GM10248 (cell line): ENCODE measurements at places on chromosomes 11 and 22.

DNA sequence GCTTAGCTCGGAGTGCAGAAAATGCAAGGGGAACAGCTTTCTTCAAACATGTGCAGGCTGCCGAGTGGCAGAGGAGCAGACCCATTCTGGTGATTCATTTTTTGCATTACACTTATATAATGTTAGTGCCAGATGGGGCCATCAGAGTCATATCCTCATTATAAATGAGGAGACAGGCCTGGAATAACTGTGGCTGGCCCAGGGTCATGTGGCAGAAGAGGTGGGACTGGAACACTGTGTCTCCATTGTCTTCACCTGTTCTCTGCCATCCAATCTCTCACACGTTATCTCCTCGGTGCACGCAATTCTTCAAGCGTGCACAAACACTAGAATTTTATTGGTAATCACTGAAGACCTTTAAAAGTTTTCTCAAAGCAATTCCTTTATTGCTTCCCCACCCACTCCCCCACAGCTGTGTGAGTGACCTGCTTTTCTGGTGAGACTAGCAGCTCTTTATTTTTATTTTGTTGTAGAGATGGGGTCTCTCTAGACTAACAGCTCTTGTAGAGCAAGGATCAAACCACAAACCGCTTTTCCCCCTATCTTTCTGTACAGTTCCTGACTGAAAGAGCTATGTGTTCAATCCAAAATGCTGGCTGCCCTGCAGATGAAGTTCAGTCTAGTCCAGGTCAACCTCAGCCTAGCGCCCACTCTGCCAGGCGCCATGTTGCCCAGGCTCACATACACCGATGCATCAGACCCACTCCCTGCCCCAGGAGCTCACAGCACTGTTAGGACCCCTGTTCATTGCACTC is 75.3 kb downstream of the ST3GAL4 start:
- no peak for DNase-seq

- DNase-seq, result no peak
Measured at GRCh38 chr11:71329165-71329510, 76.8 kb upstream of the SHANK2 start.

DNA sequence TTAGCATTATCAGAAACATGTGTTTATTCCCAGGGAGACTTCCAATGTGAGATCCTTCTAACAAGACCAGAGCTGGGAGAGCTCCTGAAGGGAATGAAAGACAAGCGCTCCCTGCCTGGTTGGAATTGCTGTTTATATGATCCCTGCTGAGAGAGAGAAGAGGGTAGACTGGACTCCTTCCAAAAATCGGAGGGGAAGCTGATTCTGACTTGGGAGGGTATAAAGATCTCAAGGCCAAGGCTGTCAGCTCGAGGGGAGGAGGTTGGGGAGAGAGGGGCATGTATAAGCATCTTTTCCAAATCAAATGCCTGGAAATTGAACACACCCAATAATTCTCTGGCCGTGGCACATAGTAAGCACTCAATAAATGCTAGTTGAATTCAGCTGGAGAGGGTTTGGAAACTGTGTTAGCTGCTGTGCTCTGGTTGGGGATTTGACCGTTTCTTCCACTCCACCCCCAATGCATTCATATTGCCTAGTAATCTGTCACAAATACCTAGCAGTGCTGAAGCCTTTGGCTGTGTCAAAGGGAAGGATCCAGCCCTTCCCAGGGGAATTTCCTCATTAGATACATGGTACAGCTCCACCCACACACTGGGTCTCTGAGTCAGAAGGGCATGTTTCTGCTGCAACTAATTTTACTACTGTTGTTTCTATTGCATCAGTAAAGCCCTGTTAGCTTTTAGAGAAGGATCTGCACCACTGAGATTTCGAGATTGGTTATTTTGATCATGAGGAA is 61.5 kb downstream of the CACNG2 start:
- no peak for DNase-seq

GRCh38 chr11:120985718-120986569 is 38.0 kb upstream of the TBCEL start:
- DNase-seq, result peak; percentile 30

GRCh38 chr11:2812371-2812991 is 73.1 kb downstream of the CDKN1C start:
- DNase-seq, result no peak

- DNase-seq, result peak; percentile 76
Measured at GRCh38 chr22:41285441-41285819, 557 bp downstream of the RANGAP1 start.

DNA sequence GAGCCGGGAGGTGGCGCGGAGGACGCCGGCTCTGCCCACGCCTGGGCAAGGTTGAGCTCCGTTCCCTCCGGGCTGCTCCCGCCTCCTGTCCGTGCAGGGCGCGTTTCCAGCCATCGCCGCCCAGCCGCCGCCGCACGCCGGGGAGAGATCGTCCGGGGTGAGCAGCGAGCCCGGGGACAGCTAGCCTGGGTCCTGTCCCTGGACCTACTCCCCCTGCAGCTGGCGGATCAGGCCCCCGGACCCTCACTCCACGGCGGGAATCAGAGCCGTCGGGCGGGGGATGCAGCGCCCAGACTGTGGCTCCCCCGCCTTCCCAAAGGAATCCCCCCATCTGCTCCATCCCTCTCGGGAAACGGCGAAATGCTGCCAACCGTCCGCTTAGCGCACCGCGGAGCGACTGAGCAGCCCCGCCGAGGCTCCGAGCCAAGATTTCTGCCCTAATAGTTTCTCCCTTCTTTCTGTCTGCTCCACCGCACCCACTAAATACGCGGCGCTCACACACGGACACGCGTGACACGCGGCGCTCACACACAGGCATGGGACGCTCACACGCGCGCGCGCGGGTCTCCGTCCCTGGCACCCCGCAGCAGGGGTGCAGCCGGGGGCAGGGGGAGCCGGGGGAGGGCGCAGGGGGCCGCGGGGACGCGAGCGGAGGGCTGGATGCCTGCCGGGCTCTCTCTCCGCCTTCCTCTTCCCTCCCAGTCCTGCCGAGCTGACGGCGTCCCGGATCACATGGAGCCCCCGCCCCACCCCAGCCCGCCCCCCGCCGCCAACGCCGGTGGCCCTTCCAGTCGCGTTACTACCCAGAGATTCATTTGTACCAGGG is at the start of gene KCNJ5:
KCNJ5 (plus strand) TSS at position 814 of the 826 bp plus-strand sequence. CDS start 19,918 bp downstream, outside the sequence.
- DNase-seq, result no peak

DNA sequence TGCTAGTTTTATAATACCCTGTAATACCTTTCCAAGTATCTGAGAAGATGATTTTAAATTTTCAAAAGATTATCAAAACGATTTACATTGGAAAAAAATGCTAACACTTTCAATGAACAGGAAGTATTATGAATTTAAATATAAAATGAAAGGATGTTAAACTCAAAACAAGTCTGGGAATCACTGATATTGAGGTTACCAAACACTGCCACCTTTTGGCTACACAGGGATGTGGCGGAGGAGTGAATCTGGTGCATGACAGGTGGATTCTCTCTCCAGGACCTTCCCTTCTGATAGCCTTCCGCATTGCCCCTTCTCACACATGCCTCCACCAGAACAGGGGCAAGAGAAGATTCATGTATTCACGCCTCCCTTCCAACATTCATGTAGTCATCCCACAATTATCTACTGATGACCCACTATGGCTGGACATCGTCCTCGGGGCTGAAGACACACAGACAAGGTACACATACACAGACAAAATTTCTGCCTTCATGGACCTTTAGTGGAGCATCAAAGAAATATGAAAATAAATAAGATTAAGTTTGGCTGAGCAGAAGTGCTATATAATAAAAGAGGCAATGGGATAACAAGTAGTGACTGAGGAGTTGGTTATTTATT is 34.7 kb downstream of the ATG16L2 start:
- no peak for DNase-seq

DNA sequence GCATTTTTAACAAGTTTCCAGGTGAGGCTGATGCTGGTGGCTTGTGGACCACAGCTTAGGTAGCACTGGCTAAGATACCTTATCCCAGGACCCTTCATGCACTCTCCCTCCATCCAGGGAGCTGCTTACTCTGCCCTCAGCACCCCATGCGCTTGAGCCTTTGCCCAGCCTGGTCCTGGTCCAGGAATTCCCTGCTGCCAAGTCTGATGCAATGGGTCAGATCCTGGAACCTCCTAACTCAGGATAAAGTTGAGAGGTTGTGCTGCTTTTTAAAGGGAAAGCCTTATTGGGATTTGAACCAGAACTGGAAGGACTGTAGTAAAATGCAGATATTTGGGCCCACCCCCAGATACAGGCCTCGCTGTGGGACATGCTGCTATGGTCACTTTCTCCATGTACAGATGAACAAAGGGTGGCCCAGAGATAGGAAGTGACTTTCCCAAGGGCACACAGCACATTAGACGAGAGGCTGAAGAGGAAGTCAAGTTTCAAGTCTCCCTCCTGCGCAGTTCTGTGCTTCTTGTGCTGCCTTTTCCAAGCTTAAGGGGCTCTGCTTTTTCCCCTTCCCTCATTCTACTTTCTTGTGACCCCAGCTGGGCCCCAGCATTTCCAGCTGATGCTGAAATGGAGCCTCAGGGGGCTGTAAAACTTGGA is 824 bp upstream of the LGALS12 start:
- DNase-seq, result no peak

DNA sequence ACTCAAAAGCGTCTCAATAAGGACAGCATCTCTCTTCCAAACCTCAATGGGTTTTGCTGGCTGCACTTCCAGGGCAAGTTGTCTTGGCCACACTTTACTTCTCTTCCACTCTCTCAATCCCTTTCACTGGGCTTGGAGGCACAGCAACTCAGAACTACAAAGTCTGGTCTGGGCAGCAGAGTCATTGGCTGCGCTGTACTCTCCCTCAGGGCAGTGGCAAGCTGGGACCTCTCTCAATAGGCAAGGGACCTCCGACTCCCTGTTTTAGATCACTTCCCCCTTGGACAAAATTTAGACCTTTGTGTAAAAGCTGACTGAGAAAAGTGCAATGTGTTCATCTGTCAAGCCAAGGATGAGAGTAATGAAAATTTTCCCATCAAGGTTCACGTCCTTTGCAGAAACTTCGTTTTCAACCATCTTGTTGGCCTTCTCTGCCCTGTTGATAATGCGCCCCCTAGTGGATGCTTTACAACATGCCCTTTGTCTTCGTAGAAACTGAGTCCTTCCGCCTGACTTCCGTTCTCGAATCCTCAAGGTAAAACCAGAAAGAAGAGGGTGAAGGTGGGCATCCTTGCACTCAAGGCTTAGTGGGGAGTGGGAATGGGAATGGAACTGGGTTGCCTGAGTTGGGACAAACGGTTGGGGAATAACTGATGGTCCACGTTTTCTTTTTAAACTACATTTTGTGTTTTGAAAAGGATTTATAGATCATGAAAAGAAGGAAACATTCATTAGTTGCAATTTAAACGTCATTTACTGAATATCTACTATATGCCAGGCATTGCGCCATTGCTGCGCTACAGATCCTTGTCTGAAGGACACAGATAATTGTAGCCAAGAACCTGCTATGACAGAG is 99.1 kb downstream of the CD44 start:
- DNase-seq, result peak; percentile 34

DNA sequence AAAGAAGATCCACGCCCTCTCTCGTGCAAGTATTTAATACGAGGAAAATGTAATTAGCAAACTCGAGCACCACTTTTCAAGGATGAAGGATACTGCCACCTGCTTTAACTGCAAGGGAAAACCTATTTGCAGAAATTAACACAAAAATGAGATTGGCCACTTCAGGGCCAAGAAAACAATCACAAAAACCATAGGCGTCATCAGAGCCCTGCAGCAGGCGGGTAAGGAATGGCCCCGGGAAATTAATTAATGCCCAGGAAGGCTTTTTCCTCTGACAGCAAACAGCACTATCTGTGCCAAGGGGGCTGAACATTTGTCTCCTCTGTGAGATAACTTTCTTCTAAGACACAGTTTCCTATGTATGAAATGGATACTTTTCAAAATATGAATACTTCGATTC is 255.7 kb downstream of the CTTN start:
- no peak for DNase-seq

GRCh38 chr22:37069319-37069718 is 17.8 kb downstream of the KCTD17 start:
- no peak for DNase-seq

- no peak for DNase-seq
Measured at GRCh38 chr11:8098361-8098760, 17.4 kb downstream of the TUB start.

- DNase-seq, result no peak
Measured at GRCh38 chr11:43245466-43245865, 66.3 kb upstream of the API5 start.

- DNase-seq, result no peak
Measured at GRCh38 chr11:21401496-21401895, 732.1 kb downstream of the NELL1 start.

DNA sequence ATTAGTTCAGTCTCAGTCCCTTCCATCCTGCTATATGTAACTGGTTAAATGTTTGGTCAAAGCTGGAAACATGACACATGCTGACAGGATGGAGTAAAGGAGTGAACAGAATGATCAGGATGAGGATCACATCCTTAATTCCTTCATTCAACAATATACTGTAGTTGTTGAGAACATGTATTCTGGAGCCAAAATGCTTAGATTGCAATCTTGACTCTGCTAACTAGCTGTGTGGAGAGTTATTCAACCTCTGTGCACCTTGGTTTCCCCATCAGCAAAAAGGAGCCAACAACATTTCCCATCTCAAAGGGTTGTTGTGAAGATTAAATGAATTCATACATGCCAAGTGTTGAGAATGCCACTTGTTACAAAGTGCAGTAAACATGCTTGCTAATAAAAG is 12.8 kb downstream of the ENTHD1 start:
- DNase-seq, result no peak

DNA sequence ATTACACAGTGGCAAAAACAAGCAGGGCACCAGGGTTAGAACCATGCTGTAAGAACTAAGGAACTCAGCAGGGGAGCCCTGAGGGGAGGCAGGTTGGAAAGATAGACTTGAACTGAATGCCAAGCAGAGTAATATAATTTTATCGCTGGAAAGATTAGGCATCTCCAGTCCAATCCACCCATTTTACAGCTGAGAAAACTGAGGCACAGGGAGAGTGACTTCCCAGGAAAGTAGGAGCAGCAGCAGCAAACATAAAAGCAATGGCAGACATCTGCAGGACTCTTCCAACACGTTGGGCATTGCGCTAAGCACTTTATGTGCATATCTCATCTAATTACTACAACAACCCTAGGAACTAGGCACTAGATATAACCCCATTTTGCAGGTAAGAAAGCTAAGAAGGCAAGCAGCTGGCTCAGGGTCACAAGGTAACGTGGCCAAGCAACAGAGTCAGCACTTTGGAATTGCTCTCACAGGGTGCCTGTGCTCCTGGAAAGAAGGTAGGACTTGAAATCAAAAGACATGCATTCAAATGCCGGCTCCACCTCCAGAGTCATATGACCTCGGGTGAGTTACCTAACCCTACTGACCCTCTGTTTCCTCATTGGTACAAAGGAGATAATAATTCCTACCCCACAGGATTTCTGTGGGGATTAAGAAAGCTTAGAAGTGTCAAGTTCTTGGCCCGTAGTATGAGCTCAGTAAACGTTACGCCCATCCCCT is 215.3 kb downstream of the BARX2 start:
- no peak for DNase-seq
